Inflammatory macrophage treated with lipopolysaccharide for 4 hours (primary cell): ENCODE measurements at places on chromosomes 12 and 14.
A peak's percentile ranks its signal among the peaks of the same experiment; 100 is the strongest.

GRCh38 chr12:2290091-2290490 lies 237.3 kb downstream of the CACNA1C start:
- DNase-seq = no peak

DNA sequence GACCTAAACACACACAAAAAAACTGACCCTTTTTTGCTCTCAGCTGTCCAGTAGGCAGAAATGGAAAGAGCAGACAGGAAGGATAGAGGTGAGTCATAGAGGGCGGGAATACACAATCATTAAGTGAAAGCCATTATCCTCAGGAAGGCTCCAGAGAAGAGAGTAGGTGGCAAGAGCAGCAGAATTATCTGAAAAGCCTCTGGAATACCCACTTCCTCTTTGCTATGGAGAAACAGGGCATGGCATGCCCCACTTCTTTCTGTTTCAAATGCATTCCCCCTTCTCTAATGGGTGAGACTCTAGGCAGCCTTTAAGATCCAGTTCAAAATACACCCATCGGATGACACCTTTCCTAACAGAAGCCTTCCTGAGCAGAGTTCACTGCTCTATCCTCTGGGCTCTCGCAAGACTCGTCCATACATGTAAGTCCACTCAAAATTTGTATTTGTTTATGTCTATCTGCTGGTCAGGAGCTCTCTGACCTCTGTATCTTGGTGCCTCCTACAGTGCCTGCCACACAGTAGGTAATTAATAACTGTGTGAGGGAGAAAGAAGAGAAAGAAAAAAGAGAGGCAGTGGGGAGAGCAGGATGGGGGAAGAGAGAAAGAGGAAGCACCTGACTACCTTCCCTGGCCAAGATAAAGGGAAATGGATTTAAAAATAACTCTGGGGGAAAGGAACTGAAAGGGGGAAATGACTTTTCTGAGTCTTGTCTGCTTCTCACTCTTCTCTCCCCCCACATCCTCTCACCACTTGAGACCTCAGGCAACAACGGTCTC lies 8.5 kb downstream of the KLHL33 start:
- peak; percentile 91 for DNase-seq

DNA sequence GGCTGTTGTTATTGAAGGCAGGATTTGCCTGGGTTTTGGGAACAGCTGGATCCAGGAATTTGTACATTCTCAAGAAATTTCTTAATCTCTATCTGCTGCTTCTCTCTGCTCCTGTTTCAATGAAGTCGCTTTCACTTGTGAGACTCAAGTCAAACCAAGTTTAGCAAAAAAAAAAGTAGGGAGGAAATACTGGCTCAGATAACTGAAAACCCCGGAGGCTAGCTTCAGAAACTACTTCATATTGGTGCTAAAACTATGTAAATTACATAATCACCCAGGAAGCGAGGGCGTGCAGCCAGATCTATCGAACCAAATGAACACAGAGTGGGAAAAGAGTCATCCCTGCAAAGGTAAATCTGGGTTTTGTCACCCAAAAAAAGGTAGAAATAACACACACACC lies 68.3 kb upstream of the FICD start:
- peak; percentile 3 for DNase-seq

DNA sequence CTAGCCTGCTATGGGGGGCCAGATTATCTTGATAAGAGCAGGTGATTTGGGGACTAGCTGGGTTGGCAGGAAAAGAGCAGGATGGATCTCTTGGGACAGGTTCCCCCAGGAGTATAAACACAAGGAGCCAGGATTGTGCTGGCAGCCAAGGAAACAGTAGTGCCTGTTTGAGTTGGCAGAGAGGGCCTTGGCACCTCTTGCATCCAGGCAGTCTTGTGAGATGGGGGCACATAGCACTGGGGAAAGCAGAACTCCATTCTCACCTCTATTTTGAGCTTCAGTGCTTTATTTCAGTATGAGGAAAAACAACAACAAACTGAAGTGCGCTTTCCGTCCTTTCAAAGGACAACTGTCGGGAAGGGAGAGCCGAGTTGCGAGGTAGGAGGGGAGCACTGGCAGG lies 9.4 kb upstream of the UNC119B start:
- DNase-seq = no peak

GRCh38 chr12:64320611-64321010 lies 69.9 kb downstream of the C12orf56 start:
- DNase-seq = no peak

GRCh38 chr12:55428331-55429243 lies 2.5 kb downstream of the OR6C76 start:
- DNase-seq = peak; percentile 27

DNA sequence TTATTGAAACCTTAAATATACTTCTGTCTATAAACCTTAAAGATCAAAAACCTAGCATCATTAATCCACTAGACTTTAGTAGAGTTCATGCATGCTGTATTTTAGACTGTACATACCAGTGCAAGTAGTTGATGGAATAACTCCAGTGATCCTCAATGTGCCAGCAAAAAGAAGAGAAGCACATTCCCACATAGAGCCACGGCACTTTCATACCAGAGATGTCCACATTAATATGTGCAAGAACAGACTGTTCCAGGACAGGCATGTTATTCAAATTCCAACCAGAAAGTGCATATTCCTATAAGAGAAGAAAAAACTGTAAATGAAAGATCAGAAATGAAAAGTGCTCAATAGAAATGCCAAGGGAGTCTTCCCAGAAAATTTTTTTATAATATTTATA lies 55.0 kb downstream of the KDM5A start:
- no peak for DNase-seq

GRCh38 chr14:100893228-100893601 lies 10.3 kb downstream of the RTL1 start:
- DNase-seq = no peak

DNA sequence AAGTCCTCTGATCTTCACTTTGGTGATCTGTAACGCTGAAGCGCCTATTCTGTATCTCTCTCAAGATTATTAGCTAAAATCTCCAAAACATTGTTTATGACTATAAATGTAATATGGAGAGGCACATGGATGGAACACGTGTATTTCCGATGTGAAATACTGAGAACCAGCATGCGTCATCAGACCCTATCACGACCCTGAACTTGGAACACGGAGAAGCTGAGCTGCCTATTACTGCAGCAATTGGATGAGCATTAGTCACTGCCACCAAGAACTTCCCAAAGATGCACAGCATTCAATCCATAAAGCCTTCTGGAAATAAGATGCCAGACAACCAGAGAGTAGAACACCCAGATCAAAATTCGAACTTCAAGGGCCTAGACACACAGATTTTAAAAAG lies 61.9 kb downstream of the PRKAB1 start:
- DNase-seq = no peak
